ENCODE measurements at places on chromosomes 6 and 20. TPM values are rescaled to one million over a fixed set of nuclear protein-coding genes. Genes with fewer than 3 reads are reported as not detected.

DNA sequence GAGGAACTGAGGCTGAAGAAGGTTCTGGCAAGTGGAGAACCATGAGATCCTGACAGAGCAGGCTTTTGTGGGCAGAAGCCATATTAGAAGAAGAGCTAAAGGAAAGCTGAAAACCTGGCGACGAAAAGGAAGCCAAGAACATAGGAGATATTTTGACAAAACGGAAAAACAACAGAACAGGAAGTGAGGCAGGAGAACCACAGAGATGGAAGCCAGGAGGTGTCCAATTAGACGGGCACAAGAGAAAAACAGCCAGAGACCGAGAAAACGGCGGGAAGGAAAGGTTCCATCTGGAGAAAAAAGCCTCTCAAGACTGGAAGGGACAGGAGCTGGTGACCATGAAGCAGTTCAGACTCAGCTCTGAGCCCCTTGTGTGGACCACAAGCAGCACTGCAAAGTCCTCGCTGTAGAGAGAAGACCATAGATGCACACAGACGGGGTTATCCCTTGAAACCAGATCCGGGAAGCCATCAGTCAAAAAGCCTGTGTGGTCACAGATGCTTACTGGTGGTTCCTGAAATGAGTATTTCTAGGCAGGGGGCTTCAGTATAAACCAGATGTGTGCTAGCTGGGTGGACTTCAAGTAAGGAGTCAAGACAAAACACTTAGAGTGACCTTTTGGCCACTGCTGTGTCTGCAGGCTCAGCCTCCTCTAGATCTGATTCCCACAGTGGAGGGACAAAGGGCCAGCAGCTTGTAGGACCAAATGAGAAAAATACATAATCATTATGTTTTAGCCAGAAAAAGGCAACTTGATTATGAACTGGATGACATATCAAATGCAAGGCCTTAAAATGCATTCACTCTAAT, 30.7 kb downstream of the SSR1 start:
- no peak for DNase-seq

- no peak for DNase-seq
Observed at GRCh38 chr6:17054647-17055046, 47.2 kb upstream of the STMND1 start.

DNA sequence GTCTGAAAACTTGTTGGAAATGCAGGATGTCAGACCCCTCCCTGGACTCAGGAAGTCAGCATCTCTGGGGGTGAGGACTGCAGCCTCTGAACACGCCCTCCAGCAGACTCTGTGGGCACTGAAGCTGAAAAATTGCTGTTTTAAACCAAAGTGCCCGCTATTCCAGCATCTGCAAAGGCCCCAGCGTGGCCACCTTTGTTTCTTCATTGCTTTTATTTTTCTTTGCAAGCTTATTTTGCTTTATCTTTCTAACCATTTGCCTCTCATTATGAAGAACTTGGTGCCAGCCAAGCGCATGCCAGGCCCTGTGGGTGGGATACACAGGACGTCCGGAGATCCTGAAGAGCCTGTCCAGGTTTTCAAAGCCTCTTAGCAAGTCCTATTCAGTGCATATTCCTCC, 203.9 kb upstream of the CST7 start:
- no peak for DNase-seq

MANEA gene
- 0.92 TPM for polyA plus RNA-seq

MOG gene
- polyA plus RNA-seq: 0.22 TPM

PNLDC1 gene
- 0.13 TPM for polyA plus RNA-seq

DAAM2 gene
- polyA plus RNA-seq: 8.5 TPM
